ENCODE measurements at places on chromosomes 12 and 14.

DNA sequence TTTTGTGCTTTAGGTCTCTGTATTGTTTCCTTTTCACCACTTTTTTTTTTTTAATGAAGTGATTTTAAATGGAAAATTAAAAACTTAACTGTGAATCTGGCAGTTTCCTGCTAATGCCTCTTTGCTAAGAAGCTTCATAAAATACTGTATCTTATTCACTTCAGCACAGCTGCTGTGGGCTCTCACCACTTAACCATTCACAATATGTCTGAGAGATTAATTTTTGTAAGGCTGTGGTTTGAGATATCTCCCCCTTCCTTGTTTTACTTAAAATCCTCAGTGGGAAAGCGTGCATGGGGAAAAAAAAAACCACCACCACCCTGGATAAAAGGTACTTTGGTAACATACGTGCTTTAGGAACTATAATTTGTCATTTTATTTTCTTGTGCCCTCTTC is 115.9 kb downstream of the ETV6 start:
- no peak for DNase-seq

- no peak for DNase-seq
Measured at GRCh38 chr14:35851823-35852222, 25.7 kb downstream of the BRMS1L start.

GRCh38 chr12:56476143-56476542 is 7.8 kb downstream of the SPRYD4 start:
- no peak for DNase-seq

- DNase-seq: no peak
Measured at GRCh38 chr12:92845329-92845728, 83.8 kb downstream of the EEA1 start.

DNA sequence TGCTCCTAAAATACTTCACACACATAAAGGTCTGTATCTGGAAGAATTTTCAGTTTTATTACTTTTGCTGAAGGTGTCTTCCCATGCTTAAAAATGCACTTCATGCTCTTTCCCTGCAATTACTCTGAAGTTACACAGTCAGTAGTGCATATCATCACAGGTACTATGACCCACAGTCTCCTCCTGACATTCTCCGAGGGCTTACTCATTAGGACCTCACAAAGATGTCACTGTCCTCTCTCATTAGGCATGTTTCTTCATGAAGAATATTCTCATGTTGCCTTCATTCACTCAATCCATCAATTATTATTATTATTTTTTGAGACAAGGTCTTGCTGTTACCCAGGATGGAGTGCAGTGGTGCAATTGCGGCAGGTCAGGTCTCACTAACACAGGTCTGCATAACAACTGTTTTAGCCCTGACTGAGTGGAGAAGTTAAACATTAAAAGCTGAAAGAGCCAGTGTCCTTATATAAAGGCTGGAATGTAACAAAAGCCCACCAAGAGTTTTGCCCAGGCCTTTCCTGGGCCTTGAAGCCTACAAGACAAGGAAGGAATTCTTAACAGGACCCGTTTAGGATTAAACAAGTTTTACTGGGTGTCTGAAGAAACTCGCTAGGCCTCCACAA is 119.5 kb upstream of the WSCD2 start:
- no peak for DNase-seq

DNA sequence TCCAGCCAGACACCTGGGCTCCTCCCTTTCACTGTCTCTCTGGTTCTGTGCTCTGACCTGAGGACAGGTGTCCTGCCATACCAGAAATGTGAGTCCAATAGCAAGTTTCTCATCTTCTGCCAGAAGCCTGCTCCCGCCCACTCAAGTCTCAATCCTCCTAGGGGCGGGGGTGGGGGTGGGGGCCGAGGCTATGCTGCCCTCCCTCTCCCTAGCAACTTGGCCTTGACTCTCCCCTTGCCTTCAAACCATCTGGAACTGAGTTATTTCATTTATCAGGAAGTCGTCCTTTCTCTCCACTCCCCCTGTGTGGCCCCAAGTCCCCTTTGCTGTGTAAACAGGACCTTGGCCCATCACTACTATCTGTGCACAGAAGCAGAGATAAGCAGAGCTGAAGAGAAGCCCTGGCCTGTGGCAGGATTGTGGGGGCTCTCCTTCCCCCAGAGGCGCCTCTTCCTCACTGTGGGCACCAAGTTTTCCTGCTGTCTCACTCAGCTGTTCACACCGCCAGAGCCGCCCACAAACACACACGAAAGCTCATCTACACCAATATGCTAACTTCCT is 117.1 kb downstream of the DPF3 start:
- DNase-seq: no peak

DNA sequence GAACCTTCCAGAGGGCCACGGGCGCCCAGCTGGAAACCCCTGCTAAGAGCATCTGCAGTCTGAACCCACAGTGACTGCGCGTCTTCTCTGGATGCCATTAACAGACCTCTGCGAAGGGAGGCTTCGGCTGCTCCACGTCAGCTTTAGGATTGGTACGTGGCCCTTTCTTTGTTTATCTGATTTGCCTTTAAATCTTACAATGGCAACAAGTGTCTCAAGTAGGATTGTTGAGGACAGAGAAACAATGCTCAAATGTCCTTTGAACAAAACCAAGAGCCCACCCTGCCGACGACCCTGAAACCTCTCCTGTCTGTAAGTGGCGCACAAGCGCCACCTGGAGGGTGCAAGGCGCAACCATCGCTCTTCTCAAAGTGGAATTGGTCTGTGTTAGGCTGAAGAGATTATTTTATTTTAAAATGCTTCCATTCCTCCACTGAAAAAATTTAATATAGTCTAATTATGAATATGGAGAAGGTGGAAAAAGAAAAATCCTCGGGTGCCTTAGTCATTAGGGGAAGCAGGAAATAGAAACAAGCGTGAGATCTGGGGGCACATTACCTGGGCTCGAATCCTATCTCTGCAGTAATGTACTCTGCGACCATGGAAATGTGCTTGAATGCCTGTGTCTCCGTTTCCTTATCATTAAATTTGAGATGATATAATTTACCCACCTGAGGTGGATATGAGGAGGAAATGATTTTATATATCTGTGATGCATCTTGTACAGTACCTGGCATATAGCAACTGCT is 82.6 kb upstream of the PTPRB start:
- DNase-seq: peak; percentile 7

DNA sequence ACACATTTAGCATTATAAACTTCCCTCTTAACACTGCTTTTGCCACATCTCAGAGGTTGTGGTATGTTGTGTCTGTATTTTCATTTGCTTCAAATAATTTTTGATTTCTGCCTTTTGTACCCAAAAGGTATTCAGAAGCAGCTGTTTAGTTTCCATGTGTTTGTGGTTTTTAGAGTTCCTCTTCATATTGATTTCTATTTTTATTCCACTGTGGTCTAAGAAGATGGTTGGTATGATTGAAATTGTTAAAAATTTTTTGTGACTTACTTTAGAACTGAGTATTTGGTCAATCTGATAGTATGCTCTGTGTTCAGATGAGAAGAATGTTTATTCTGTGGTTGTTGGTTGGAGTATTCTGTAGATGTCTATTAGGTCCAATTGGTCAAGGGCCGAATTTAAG is 76.4 kb downstream of the IFNG-AS1 start:
- DNase-seq: no peak

- no peak for DNase-seq
Measured at GRCh38 chr14:96051231-96051630, 12.1 kb downstream of the C14orf132 start.

DNA sequence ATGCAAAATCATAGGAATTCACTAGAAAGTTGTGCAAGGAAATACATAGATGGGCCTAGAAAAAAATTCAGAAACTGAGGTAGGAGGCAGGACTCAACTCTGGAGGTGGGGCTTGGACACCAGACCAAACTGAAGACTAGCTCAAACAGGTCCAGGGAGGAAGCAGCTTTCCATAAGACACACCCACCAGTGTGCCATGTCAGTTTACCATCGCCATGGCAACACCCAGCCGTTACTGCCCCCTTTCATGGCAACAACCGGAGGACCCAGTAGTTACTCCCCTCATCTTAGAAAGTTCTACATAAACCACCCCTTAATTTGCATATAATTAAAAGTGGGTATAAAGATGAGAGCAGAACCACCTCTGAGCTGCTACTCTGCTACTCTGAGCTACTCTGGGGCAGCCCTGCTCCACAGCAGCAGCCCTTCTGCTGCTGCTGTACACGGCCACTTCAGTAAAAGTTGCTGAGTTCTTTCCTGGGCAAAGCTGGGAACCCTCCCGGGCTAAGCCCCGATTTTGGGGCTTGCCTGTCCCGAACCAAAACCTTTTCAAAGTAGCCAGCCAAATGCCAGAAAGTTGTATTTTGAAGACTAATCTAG is 30.8 kb upstream of the NINJ2 start:
- no peak for DNase-seq

GRCh38 chr14:61399365-61399764 is 78.0 kb downstream of the PRKCH start:
- no peak for DNase-seq

DNA sequence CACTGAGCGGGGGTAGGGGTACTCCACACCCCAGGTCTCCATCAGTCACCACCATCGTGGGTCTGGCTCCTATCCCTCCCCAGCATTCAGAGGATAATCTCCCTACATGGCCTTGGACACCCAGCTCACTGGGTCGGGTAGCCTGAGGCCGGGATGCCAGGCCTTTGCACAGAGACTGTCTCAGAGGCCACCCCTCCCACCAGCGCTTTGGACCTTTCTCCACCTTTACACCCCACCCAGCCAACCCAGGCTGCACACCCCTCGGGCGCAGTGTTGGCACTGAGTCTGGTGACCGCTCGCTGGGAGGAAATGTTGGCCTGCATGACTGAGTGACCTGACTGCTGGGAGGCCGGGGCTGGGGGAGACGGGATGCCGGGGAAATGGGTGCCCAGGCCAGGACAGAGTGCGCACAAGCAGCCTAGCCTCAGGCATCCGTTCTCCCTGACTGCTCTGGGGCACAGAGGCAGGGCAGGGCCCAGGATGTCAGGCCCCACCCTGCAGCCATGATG is 10.6 kb upstream of the LBHD2 start:
- DNase-seq: no peak

GRCh38 chr12:117093918-117094630 is 5.1 kb downstream of the TESC start:
- DNase-seq: no peak

DNA sequence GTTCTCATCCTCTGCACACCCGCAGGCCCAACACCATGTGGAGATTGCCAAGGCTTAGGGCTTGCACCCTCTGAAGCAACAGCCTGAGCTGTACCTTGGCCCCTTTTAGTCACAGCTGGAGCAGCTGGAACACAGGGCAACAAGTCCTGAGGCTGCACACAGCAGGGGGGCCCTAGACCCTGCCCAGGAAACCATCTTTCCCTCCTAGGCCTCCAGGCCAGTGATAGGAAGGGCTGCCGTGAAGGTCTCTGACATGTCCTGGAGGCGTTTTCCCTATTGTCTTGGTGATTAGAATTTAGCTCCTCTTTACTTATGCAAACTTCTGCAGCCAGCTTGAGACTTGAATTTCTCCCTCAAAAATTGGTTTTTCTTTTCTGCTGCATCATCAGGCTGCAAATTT is 373.5 kb upstream of the CLEC14A start:
- DNase-seq: no peak

GRCh38 chr14:98704441-98704840 is 567.6 kb downstream of the BCL11B start:
- no peak for DNase-seq

Measured in AG04449 (cell line).